Substantia nigra (tissue), 51 donors: ENCODE measurements at places on chromosomes 5 and 9.

DNA sequence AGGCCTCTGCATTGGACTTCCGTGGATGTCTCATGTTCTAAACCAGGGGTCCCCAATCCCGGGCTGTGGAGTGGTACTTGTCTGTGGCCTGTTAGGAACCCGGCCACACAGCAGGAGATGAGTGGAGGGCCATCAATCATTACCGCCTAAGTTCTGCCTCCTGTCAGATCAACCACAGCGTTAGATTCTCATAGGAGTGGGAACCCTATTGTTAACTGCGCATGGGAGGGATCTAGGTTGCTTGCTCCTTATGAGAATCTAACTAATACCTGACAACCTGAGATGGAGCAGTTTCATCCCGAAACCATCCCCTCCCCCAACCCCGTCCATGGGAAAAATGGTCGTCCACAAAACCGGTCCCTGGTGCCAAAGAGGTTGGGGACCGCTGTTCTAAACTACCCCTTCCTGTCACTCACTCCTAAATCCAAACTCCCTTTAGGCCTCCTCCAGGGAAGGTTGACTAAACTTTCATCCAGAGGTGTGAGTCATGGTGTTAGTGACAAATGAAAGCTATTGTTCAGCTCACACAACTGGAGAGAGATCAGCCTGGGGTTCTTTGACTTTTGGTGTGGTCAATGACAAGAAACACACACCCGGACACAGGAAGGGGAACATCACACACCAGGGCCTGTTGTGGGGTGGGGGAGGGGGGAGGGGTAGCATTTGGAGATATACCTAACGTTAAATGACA is 9.5 kb downstream of the KCNV2 start:
- no peak for DNase-seq

DNA sequence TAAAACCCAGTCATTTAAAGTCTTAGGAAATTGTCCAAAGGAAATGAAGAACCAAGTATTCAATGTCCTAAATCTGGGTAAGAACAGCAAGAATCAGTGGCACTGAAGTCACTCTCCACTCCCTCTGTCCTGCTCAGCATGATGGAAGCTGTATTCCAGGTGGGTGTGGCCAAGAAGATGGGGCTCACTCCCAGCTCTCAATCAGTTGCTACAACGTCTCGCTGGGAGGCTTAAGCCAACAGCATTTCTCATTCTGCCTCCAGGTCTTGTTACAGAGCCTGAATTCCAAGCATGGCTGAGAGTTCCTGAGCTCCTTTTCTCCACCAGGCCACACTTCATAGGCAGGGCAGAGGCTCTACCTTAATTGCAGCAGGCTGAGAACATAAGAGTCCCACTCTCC is 41.2 kb upstream of the TRIO start:
- DNase-seq, result no peak

GRCh38 chr5:137024044-137024443 is 475.1 kb downstream of the SPOCK1 start:
- DNase-seq, result no peak

DNA sequence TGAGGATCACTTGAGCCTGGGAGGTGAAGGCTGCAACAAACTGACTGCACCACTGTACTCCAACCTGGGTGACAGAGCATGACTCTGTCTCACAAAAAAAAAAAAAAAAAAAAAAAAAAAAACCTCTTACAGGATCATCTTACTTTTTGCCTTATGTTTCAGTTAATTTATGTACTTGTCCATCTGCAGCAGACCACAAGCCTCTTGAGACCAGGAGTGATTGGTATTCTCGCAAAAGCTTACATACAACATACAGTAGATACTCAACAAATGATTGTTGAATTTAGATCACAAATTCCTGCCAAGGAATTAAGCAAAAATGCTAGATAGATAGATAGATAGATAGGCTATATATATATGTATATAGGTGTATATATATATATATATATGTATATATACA is 12.4 kb downstream of the CEMIP2 start:
- no peak for DNase-seq

DNA sequence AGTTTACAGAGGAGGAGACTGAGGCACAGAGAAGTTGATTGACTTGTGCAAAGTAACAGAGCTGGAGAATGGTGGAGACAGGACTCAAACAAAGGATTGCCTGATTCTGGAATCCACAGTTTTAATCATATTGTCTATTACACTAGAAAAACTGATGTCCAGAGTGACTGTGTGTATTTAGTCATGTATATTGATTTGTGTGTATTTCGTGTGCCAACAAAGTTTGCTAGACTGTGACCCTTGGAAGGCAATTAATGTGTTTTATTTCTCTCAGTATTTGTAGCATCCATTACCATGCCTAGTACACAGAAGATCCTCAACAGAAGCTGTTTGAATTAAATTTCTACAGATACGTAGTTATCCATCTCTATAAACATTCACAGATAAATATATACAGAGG is 5.5 kb upstream of the JADE2 start:
- DNase-seq, result no peak

DNA sequence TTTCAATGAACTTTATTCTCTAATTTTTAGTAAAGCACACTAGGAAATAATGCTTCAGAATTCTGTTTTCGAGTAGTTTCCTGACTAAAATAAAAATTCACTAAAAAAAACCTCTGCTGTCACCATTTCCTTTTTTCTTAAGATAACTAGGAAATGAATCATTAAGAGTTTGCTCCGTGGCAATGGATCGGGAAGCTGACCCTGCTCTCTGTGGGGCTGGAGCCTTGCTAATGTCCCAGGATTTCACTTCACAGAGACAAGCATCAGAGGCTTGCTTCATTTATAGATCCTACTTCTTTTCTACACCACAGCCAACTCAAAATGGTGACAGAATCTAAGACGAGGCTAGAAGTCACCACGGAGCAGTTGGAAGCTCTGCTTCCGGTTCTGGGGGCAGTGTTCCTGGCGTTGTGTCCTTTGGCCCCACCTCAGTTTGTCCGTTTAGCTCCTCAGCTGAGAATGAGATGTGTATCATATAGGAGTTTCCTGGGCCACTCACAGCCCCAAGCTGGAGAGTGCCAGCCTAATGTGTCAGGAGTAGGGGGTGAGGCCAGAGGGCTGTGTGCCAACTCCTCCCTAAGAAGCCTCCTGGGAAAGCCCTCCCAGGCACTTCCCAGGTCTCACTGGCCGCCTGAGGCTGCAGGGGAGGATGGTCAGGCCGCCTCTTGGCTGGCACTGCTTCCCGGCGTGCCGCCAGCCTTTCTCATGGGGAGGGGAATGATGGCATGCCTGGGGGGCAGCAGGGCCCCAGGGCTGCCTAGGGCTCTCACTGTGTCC is 19.6 kb downstream of the TENT4A start:
- peak; percentile 29 for DNase-seq

DNA sequence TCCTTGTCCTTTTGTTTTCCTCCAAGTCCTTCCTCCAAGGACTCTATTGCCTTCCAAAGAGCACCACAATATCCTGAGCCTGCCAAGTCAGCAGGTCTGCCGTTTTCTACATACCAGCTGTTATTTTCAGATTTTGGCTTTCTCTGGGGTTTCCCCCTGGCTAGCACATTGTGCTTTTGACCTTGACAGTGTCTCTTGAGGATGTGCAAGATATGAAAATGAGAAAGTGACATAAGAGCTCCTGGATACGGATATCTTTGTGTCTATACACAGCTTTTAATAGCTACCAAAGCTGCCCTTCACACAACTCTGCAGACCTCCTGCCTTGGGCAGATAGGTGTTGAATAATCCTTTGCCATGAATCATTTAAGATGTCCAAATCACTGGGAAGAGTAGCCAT is 67.0 kb downstream of the HAPLN1 start:
- DNase-seq, result no peak

- no peak for DNase-seq
These were observed 3.1 kb upstream of the ZNF474 start for GRCh38 chr5:122126177-122126755.

DNA sequence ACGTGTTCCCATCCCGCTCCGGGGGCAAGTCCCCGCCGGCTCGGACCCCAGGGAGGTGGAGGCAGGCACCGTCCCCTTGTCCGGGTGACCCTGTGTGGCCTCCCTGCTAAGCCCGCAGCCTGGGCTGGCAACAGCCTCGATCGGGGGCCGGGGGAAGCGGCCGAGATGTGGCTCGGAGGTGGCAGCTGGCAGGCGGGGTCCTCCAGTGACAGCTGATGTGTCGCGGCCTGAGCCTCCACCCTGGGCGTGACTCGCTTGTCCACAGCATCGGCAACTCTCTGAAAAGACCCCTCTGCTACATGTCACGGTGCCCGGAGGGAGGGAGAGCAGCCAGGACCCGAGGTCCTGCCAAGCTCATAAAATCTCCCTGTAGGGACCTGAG is 124.8 kb upstream of the IRX4 start:
- DNase-seq, result no peak

DNA sequence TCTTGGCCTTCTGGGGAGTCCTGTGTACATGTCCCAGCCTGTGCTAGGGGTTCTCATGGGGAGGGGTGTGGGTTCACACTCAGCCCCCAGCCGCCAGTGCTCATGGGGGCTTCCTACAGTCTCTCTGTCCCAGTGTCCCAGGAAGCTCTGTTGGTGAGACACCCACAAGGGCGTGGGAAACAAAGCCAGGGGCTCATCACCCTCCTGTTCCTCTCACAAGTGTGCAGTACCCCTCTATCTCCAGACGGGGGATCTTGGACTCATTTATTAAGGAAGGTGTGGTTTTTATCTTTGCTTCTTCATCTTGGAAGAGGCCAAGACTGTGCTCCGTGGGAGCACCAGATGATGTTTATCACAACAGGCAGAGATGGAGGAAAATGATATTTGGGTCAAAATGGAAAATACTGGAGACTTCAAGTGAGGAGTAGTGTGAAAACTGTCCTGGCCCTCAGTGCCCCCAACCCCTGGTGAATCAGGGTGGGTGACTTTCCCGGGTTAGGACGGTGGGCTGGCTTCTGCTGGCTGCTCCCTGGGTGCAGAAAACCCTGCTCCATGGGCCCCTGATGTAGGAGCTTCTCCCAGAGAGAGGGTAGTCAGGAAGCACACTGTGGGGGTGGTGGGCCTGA is 15.2 kb downstream of the TMEM171 start:
- no peak for DNase-seq

GRCh38 chr5:95975703-95976102 is 14.1 kb upstream of the ELL2 start:
- no peak for DNase-seq

- no peak for DNase-seq
These were observed 5.1 kb upstream of the CLINT1 start for GRCh38 chr5:157864067-157864466.

DNA sequence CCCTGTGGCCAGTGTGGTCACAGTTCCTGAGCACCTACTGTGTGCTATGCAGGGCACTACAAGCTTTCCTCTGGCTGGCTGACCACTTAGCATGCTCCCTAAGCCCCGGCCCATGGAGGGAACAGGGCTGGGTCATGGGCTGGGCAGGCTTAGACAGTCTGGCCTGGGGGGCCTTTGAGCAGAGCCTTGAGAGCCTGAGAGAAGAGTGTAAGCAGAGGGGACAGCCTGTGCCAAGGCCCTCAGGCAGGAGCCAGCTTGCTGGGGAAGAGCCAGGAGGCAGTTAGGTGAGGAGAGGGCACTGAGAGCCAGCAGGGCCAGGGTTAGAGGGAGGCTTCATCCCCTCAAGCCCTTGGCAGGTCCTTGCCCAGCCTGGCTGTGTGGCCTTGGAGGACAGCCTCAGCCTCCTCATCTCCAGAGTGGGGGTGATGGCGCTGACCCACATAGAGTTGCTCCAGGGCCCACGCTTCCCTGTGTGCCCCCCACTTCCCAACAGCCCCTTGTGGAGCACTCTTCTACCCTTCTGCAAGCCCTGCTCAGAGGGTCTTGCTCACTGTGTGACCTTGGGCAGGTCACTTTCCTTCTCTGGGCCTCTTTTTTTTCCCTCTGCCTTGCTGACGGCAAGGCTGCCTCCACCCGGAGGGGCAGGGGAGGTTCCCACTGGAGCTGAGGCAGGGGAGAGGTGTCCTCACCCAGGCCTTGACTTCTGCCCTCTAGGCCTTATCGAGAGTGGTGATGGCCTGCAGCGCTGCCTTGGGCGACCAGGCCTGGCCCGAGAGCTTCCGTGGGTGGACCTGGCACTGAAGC is 107.1 kb downstream of the PHF2 start:
- no peak for DNase-seq

DNA sequence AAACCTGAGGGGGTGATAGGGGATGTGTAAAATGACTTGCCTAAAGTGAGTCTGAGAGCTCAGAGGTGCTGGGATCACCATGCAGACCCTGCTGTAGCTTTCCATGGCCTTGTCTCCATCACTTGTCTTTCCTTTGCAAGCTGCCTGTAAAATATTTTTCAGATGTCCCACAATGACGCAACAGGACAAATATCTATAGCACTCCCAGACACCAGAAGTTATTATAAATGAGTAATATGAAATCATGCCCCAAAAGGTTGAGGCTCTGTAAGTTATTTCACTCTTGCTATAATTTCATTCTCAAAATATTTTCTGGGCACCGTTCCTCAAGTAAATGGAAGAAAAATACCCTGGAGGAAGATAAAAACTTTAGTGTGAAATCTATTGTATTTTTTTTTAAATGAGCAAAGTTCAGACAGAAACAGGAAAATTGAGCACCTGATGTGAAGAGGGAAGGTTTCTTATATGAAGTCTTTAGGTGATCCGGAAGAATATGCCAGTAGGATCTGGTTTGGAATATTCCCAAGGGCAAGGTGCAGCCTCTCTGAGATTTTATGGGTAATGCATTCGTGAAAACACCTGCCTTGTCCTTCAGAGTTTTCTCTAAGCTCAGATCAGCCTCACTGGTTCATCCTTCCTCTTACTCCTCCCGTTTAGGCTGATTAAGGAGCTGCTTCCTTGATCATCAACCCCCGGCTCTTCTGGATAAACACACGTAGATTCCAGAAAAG is 138.3 kb upstream of the DMAC1 start:
- no peak for DNase-seq

- DNase-seq, result no peak
These were observed 197.8 kb downstream of the AUH start for GRCh38 chr9:91163773-91164471.

DNA sequence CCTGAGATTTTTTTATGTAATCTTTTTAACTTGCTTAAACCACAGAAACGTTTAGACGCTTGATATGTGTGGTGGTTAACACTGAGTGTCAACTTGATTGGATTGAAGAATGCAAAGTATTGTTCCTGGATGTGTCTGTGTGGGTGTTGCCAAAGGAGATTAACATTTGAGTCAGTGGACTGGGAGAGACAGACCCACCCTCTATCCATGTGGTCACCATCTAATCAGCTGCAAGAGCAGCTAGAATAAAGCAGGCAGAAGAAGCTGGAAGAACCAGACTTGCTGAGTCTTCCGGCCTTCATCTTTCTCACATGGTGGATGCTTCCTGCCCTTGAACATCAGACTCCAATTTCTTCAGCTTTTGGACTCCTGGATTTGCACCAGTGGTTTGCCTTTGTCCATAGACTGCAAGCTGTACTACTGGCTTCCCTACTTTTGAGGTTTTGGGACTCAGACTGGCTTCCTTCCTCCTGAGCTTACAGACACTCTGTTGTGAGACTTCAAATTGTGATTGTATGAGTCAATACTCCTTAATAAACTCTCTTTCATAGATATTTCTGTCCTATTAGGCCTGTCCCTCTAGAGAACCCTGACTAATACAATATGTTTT is 816.0 kb upstream of the CDH9 start:
- DNase-seq, result no peak

GRCh38 chr9:89528540-89528939 is 30.6 kb upstream of the SEMA4D start:
- no peak for DNase-seq
